ENCODE measurements at places on chromosomes 13 and 19.
A peak's percentile ranks its signal among the peaks of the same experiment; 100 is the strongest.

DNA sequence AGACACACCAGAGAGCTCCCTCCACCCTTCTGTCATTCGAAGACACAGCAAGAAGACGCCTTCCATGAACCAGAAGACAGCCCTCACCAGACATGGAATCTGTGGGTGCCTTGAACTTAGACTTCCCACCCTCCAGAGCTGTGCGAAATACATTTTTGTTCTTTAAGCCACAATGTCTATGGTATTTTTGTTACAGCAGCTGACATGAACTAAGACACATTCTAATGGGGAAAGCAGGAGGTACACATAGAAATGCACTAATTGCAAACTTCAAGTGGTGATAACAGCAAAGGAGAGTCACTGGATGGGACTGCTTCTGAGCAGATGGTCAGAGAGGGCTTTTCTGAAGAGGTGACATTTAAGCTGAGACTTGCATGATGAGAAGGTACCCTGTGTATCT is 16.2 kb downstream of the OR7C2 start:
- no peak for DNase-seq
- H3K4me1 ChIP-seq: no peaks in the 10 kb centered on the region
- no peak overlapping the region for H3K27ac ChIP-seq
- no peaks in the 10 kb centered on the region for H3K27me3 ChIP-seq
- no peaks in the 10 kb centered on the region for H3K36me3 ChIP-seq

DNA sequence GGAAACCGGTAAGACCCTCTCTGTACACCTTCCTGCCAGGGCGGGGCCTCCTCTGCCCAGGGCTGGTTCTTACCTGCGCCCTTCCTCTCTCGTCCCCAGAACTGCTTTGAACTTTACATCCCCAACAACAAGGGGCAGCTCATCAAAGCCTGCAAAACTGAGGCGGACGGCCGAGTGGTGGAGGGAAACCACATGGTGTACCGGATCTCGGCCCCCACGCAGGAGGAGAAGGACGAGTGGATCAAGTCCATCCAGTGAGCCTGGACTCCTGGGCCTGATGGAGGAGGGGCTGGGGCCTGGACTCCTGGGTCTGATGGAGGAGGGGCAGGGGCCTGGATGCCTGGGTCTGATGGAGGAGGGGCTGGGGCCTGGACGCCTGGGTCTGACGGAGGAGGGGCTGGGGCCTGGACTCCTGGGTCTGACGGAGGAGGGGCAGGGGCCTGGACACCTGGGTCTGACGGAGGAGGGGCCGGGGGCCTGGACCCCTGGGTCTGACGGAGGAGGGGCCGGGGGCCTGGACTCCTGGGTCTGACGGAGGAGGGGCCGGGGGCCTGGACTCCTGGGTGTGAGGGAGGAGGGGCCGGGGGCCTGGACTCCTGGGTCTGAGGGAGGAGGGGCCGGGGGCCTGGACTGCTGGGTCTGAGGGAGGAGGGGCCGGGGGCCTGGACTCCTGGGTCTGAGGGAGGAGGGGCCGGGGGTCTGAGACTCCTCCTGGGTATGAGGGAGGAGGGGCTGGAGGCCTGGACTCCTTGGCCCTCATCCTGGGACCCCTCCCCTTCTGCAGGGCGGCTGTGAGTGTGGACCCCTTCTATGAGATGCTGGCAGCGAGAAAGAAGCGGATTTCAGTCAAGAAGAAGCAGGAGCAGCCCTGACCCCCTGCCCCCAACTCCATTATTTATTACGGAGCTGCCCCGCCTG is 9.4 kb downstream of the CYTH2 start:
- no peak for DNase-seq
- H3K27me3 ChIP-seq: no peaks in the 10 kb centered on the region
- H3K27ac ChIP-seq: no peak overlapping the region
- peaks cover 5% of the 10 kb centered on the region for H3K36me3 ChIP-seq
- no peak overlapping the region for H3K4me3 ChIP-seq
- H3K4me1 ChIP-seq: no peaks in the 10 kb centered on the region

DNA sequence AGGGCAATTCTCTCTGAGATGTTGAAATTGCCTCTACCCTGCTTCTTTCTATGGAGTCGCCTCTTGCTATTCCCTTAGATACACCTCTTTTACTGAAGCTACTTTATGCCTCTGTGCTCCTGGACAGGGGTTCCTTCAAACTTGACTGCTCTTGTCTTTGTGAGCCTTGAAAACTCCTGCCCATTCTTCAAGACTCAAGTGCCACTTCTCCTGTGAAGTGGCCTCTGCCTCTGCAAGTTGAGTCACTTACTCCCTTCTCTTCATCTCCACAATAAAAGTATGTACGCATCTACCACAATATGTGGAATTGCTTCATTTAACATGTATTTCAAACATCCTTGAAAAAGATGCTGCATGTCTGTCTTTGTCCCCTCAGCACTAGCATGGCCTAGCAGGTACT is 66.0 kb upstream of the TPP2 start:
- DNase-seq: no peak
- H3K27me3 ChIP-seq: no peaks in the 10 kb centered on the region
- H3K27ac ChIP-seq: no peak overlapping the region
- H3K4me3 ChIP-seq: no peak overlapping the region

GRCh38 chr13:40167327-40167726 is 499.1 kb downstream of the FOXO1 start:
- no peaks in the 10 kb centered on the region for H3K4me1 ChIP-seq
- no peaks in the 10 kb centered on the region for H3K27me3 ChIP-seq
- no peak for DNase-seq
- H3K36me3 ChIP-seq: no peaks in the 10 kb centered on the region

DNA sequence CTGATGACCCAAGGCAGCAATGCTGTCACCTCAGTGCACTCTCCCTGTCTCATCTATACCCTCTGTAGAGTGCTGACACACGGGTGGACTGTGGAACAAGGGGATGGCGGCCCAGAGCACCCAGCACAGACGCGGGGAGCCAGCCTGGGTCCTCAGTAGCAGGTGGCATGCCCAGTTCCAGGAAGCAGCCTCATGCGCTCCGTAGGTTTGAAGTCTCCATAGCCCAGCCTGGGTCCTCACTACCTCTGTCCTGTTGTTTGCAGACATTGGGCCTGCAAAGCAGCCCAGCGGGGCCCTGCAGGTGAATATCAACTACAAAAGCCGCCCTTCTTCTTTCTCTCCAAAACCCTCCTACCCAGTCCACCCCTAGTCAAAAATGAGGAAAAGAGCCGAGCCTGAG is 5.0 kb upstream of the SLC7A9 start:
- no peak overlapping the region for H3K4me3 ChIP-seq
- no peaks in the 10 kb centered on the region for H3K4me1 ChIP-seq
- H3K36me3 ChIP-seq: no peaks in the 10 kb centered on the region
- H3K27ac ChIP-seq: no peak overlapping the region
- H3K27me3 ChIP-seq: no peaks in the 10 kb centered on the region
- DNase-seq: no peak

DNA sequence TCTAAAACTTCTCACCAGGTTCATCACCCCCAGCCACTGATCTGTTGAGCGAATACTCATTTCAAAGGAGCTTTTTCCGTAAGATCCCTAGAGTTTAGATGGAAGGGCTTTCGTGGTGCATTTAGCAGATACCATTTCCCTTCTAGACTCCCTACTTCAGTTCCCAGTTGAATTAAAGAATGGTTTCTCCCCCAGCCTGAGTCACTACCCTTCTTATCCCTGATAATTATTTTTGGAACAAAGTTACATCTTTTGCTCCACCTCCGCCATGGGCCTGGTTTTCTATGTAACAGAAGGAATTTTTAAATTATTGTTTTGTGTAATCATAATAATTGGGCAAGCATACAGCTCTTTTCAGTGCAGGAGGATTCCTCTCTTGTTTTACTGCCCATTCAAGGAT is 22.0 kb downstream of the USPL1 start:
- H3K27me3 ChIP-seq: no peaks in the 10 kb centered on the region
- no peak for DNase-seq
- no peak overlapping the region for H3K27ac ChIP-seq
- no peak overlapping the region for H3K4me3 ChIP-seq

GRCh38 chr13:42815681-42816080 is 34.3 kb downstream of the FAM216B start:
- no peaks in the 10 kb centered on the region for H3K27me3 ChIP-seq
- H3K27ac ChIP-seq: no peak overlapping the region
- no peaks in the 10 kb centered on the region for H3K4me1 ChIP-seq

GRCh38 chr13:26707122-26708006 is 53.2 kb downstream of the GPR12 start:
- H3K4me3 ChIP-seq: no peak overlapping the region
- H3K27me3 ChIP-seq: no peaks in the 10 kb centered on the region
- H3K4me1 ChIP-seq: no peaks in the 10 kb centered on the region
- no peak for DNase-seq

DNA sequence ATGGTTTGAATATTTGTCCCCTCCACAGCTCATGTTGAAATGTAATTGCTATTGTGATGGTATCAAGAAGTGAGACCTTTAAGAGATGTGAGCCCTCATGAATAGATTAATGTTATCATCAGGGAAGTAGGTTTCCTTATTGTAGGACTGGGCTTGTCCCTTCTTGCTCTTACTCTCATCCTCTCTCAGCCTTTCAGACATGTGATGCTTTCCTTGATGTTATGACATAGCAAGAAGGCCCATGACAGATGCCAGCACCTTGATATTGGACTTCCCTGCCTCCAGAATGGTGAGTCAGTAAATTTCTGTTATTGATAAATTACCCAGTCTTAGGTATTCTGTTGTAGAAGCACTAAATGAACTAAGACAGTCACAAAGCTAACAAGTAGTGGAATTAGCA is 5.7 kb upstream of the ZMYM2 start:
- H3K4me3 ChIP-seq: no peak overlapping the region
- DNase-seq: no peak
- no peak overlapping the region for H3K27ac ChIP-seq
- H3K36me3 ChIP-seq: no peaks in the 10 kb centered on the region
- H3K27me3 ChIP-seq: no peaks in the 10 kb centered on the region

GRCh38 chr13:32047088-32047487 is 15.5 kb downstream of the FRY start:
- no peaks in the 10 kb centered on the region for H3K27me3 ChIP-seq
- H3K27ac ChIP-seq: peak overlapping the region; percentile 71
- no peak overlapping the region for H3K4me3 ChIP-seq
- peaks cover 11% of the 10 kb centered on the region for H3K4me1 ChIP-seq
- H3K36me3 ChIP-seq: no peaks in the 10 kb centered on the region

DNA sequence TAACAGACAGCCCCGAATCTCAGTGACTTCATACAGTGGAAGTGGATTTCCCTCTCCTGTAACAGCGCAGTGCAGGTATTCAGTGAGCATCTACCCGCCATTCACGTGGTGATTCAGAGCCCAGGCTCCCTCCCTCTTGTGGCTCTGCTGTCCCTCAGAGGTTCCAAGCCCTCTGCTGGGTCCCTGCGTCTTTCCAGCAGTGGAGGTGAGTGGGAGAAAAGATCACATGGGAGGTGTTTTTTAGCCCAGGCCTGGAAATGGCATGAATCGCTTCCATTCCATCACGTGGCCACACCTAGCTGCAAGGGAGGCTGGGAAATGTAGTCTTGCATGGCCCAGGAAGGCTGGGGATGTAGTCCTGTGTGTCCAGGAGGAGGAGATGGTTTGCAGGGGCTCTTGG is 61.4 kb downstream of the DPF1 start:
- H3K4me3 ChIP-seq: no peak overlapping the region
- H3K27ac ChIP-seq: no peak overlapping the region
- no peaks in the 10 kb centered on the region for H3K4me1 ChIP-seq
- H3K36me3 ChIP-seq: peaks cover 94% of the 10 kb centered on the region
- no peak for DNase-seq

GRCh38 chr19:11096210-11096841 is 7.1 kb downstream of the LDLR start:
- no peak overlapping the region for H3K4me3 ChIP-seq
- H3K36me3 ChIP-seq: no peaks in the 10 kb centered on the region
- no peak for DNase-seq
- no peaks in the 10 kb centered on the region for H3K4me1 ChIP-seq
- H3K27me3 ChIP-seq: no peaks in the 10 kb centered on the region

- H3K27ac ChIP-seq: no peak within 1 kb of the TSS
- H3K4me3 ChIP-seq: no peak within 1 kb of the TSS
- H3K36me3 ChIP-seq: peaks cover 49% of the 10 kb centered on the region
Observed at GRCh38 chr19:19528721-19529490, at the start of gene YJEFN3. TSS of gene YJEFN3 (plus strand) at chr19:19528911. CDS start at chr19:19528933, 22 bp downstream.
